ENCODE measurements at places on chromosomes 4 and X.

- DNase-seq = peak; percentile 2
Measured at GRCh38 chr4:36394352-36394903, 113.0 kb downstream of the DTHD1 start.

- no peak for DNase-seq
Measured at GRCh38 chr4:161554372-161554990, 609.3 kb downstream of the FSTL5 start.

DNA sequence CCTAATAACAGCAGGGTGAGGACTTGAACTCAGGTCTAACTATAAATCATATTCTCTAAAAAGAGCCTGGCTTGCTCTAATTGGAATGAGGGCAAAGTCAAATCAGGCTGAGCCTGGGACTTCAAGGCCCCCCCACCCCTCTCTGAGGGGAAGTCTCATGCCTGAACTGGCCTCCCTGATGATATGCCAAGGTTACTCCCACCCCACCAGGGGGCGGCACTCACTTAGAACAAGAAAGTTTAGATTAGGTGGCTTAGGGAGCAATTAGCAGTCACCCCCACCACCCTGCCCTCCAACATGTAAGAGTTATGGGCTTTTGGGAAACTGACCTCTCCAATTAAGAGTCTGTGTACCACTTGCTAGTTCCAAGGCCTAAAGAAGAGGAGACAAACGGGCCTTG, 2.7 kb downstream of the FOXO4 start:
- peak; percentile 54 for DNase-seq

DNA sequence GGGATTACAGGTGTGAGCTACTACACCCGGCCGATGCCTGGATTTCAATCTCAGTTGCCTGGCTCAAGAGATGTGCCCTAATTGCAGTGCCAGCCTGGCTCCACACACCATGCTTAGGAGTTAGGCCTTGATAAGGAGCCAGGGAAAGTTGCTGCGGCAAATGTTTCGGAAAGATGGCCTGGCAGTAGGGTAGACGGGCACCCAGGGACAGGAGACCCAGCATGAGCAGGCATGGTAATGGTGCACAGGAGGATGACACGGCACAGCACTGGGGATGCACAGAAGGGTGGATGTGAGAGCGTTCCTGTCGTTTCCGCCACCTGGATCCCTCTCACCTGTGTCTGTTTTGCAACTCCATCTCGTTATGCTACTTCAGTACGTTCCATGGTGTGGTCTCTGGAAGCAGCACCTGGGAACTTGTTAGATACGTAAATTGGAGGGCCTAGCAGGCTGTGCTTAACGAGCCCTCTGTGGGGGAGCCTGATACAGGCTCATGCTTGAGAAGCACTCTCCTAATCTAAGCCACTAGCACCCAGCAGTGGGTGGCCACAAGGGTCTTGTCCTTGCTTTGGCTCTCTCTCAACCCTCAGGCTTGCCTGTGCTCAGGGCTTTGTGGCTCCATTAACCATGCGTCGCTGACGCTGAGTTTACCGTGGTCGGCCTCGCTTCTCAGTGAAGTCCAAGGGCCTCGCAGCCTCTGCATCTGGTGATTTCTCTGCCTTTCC, 20.3 kb downstream of the RNF4 start:
- no peak for DNase-seq

- no peak for DNase-seq
Measured at GRCh38 chr4:184895012-184895695, 69.4 kb upstream of the ACSL1 start.

GRCh38 chrX:39536211-39536610, 561.5 kb downstream of the BCOR start:
- DNase-seq = no peak

DNA sequence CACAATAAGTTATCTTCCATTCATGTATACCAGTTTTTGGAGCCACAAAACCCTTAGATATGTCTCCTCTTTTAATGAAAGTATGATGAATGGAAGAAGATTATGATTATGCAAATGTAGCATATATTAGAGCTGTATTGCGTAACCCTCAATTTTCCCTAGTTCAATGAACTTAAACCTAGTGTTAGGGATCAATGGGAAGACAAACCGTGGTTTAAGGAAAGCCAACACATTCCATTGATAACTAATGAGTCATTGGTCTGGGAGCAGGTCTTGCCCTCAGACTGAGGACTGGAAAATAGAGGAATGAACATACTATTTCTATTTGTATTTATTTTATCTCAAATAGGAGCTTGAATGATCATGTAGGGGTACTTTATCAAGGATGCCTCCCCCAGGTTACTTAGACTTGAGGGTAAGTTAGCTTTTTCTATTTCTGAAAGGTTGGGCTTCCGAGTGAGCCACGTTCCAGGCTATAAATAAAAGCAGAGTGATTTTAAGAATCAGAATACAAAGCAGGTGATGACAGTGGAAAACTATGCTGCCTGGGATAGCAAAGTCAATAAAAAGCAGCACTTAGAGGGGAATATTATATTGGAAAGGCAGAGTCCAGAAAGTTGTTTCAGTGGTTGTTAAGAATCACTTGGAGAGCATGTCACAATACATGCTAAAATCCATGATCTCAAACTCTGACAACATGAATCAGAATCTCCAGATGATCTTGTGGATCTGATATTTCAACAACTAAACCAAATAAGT, 356.0 kb downstream of the ADAM29 start:
- no peak for DNase-seq

DNA sequence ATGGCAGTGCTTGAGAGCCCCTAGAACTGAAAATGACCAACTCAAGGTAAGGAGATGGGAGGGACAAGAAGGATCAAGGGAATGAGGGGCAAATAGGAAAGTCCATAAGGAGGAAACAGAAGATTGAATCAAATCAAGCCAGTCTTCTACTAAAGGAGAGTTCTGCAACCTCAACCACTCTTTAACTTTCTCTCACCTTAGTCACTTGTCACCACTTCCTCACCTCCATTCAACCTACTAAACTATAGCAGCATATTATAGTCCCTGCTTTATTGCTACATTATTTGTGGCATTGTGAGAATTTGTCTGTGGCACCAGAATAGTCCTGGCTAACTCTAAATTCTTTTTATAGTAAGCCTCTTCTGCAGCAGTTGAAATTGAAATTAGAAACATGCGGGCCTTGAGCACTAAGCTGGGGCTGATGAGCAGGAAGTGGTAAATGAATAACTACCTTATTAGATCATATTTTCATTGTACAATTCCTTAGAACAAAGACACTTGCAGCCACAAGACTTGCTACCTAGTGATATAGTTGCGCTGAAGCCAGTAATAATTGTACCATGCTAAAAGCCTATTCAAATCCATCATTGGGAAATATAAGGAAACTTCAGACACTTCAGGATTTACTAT, 336.9 kb downstream of the ZNF674 start:
- DNase-seq = no peak

- no peak for DNase-seq
Measured at GRCh38 chrX:1002611-1003010, 209.8 kb downstream of the CRLF2 start.

DNA sequence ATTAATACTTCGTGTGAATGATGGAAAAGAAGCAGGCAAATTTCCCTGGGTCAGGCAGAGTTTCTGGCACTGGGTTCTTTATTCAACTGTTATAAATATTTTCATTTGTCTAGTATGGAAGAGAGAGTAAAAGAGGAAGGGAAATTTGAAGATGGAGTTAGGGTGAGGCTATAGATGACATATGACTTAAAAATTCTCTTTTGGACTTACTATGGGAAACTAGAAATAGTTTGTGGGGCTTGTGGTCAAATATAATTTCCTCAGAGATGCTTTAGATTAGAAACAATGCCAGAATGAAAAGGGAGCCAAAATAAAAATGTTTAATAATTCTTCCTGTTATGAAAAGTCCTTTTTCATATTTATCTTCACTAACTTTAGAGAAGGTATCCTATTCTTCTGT, 103.2 kb downstream of the GC start:
- no peak for DNase-seq

DNA sequence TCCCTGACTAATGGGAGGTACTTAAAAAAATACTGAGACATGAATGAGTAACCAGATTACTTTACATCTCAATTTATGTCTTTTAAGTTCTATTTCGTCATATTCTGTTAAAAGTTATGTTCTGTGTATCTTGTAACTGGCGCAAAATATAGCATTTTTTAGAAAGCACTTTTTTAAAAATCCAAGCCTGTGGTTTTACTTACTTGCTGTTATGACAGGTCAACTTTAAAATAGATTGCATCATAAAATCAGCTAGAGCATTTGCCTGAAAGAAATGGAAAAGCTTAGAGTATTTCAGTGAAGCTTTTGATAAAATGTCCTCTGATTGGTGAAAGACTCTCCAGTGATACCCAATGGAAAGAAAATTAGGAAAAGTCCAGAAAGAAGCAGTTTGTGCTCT, 1892.3 kb upstream of the TENM3 start:
- DNase-seq = no peak

DNA sequence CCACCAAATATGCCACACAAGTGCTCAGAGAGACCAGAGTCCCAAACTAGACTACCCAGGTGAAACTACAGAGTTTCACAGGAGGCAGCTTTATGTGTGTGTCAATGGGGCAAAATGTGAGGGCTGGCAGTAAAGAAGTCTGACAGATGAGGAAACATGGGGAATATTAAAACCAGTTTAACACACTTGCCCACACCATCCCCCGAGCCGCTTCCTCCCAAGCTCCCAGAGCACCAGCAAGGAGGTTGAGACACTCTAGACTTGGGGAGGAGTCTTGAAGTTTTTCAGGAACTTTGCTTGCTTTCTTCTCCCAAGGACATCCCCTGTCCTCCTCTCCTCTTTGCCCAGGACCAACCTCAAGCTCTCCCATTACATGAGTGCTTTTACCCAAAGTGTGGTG, 94.7 kb upstream of the SPRY1 start:
- DNase-seq = no peak
